ENCODE measurements at places on chromosomes 12 and 14. TPM values are rescaled to one million over a fixed set of nuclear protein-coding genes. Genes with fewer than 3 reads are reported as not detected.

GRCh38 chr14:94392510-94392935, 4.1 kb upstream of the SERPINA1 start:
- peak; percentile 27 for DNase-seq

DNA sequence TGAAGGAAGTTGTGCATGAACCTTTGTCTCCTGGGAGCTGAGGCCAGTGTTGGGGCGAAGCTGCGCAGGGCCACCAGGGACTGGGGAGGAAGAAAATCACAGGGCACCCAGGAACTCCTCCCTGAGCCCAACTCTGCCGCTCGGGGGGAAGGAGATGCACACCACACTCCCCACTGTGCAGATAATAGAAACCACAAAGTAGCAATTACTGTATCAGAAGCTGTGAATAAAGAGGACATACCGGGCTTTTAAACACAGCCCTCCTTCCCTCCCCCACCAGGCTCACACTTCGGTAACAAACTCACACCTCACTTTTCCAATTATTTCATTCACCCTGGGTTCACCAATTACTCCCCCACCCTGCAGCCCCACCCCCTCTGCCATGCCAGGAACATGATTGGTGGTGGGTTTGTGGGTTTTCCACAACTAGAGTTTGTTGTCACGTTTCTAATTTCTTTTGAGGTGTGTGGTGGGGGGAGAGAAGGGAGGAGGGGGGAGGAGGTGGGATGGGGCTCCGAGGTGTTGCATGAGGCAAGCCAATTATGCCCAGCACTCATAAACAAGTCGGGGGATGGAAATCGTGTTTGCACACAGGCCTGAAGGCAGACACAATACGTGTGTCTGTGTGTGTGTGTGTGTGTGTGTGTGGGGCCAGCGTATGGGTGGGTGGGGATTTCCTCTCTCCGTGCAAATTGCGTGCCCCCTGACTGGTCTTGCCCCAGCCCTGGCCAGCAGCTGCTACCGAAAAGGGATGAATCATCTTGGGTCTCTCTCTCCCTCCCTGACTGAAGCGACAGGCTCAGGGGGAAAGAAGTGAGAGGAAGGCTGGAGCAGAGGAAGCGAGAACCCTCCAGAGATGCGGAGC, 103.3 kb downstream of the RBM19 start:
- no peak for DNase-seq

DNA sequence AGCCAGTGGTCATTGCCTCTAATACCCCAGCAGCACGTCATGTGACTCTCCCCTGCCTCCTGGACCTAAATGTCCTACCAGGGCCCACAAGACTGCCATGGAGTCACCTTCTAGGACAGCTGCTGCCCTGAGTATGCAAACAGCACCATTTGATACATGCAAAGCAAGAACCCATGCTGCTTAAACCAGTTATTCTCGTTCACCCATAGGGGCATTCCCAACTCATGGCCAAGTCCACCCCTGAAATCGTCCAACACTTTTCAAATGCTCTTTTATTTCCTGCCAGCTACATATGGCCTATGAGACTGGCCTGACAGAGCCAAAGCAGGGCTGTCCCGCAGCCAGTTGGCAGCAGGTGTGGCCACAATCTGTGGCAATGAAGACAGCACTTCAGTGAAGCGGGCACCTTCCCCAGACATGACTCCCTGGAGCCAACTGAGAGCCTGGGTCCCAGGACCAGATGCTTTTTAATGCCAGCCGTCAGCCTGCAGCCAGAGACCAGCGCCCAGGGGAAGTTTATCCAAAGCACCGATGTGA, 99.9 kb downstream of the BCAT1 start:
- no peak for DNase-seq

The CCDC197 gene
- 0.20 TPM for total RNA-seq

GRCh38 chr12:122399254-122399591, 23.2 kb downstream of the CLIP1 start:
- no peak for DNase-seq

The RPS6KA5 gene
- 17.7 TPM for total RNA-seq

- peak; percentile 71 for DNase-seq
Measured at GRCh38 chr12:107320929-107321631, 227.7 kb upstream of the CRY1 start.

- DNase-seq, result no peak
Measured at GRCh38 chr12:10663869-10664268, 10.0 kb downstream of the STYK1 start.

DNA sequence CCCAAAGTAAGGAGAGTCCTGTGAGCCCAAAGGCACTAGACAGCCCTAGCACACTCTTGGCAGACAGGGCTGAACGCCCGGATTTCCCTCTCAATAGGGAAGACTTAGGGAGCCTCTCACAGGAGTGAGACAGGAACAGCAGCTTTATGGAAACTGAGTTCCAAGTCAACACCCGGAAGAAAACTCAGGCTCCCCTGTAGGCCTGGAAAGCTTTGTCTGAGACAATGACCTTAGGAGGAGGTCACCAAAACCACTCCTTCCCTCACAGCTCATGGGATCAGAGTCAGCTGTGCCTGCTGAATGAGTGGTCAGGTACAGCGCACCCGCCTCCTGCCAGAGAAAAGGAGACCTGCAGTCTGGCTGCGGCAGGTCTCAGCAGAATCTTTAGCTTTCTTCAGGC, 229.5 kb downstream of the CACNA1C start:
- DNase-seq, result no peak

The FBLN5 gene
- 0.41 TPM for total RNA-seq

- no peak for DNase-seq
Measured at GRCh38 chr12:25495331-25496097, 57.6 kb downstream of the LMNTD1 start.

GRCh38 chr14:36701132-36701531, 39.5 kb downstream of the PAX9 start:
- no peak for DNase-seq

- no peak for DNase-seq
Measured at GRCh38 chr14:69661194-69661537, 49.8 kb downstream of the SUSD6 start.

- DNase-seq, result no peak
Measured at GRCh38 chr14:99519931-99520421, 38.8 kb downstream of the CCNK start.

DNA sequence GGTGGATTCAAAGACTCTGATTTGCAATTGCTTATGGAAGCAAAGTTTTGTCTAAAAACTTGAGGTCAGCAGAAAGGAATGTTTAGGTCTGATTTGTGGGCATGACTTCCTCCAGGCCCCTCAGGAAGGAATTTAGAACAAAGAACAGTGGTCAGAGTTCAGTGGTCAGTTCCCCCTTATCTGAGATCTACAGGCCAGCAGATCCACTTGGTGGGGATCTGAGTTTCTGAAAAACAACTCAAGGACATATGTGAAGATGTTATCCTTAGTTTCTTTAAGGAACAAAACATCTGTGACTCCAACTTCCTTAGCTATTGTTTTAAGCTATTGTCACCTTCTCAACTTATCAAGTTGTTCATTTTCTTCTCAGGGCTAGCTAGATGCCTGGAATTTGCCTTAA, 28.0 kb upstream of the NAA30 start:
- no peak for DNase-seq

- no peak for DNase-seq
Measured at GRCh38 chr12:92130999-92131398, 14.6 kb downstream of the BTG1 start.

DNA sequence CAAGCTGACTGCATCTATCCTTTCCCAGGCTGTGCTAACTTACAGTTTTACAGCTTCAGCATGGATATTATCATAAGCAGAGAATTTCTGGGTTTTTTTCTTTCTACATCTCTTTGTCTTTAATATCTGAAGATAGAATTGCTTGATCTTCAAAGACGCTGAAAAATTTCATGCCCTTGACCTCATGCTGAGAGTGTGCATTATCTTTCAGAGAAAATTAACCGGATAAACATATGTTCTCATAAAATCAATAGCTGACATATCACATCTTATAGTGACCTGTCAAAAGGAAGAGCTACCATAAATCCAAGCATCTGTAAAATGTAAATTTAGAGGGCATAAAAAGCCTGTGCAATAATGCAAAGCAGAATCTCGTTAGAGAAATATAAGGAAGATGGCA, 1704.1 kb upstream of the FLRT2 start:
- no peak for DNase-seq

The SVOP gene
- not detected for total RNA-seq

The NANOG gene
- not detected for total RNA-seq

Data from activated naive CD4-positive, alpha-beta T cell treated with anti-CD3 and anti-CD28 coated beads, Interleukin-2, amount 50 U/mL, for 72 hours (primary cell).